Fibroblast of gingiva (primary cell): ENCODE measurements at places on chromosomes 5 and 9.

DNA sequence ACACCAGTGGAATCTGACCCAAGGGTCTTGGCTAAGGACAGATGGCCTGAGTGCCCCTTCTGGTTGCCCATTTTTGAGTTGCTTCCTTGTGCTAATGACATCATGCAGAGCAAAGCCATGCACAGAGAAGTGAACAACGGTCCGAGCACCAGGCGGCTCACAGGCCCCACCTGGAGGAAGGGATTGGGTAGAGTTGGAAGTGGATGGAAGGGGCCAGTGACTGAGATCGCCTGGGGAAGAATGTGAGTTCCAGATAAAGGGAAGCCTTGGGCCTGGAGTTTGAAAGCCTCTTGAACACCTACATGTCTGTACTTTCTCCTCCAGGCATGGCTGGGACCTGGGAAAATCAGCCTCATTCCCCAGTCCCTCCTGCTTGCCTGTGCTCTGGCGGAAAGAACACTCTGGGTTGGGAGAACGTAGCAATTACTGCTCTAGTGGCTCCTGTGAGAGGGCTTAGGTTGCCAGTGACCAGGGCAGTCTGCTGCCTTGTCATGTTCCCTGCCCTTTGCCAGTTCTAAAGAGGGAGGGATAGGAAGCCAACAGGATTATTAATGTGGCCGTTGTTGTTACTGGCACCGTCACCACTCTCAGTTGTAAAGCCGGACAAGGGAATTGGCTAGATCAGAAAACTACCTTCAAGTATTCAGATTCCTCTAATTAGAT is 62.5 kb upstream of the PTPN3 start:
- no peak for DNase-seq

DNA sequence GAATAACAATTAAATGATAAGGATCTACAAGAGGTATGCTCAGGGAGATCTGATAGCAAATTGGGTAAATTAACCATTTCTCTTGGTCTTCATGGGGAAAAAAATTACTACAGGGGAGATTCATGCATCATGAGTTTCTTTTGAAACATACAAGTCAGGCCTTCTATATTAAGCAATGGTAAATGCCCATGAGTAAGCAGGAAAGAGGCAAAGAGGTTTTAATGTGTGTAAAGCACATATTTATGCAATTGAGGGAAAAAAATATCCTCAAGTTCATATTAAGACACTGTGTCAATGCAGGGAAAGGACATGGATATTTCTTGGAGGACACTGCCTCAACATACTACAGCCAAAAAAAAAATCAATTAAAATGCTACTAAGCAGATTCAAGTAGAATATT is 73.4 kb upstream of the NR4A3 start:
- peak; percentile 57 for DNase-seq

- no peak for DNase-seq
Measured at GRCh38 chr5:14665949-14666348, 1.4 kb downstream of the OTULIN start.

- no peak for DNase-seq
Measured at GRCh38 chr5:31410089-31410488, 121.8 kb downstream of the DROSHA start.

DNA sequence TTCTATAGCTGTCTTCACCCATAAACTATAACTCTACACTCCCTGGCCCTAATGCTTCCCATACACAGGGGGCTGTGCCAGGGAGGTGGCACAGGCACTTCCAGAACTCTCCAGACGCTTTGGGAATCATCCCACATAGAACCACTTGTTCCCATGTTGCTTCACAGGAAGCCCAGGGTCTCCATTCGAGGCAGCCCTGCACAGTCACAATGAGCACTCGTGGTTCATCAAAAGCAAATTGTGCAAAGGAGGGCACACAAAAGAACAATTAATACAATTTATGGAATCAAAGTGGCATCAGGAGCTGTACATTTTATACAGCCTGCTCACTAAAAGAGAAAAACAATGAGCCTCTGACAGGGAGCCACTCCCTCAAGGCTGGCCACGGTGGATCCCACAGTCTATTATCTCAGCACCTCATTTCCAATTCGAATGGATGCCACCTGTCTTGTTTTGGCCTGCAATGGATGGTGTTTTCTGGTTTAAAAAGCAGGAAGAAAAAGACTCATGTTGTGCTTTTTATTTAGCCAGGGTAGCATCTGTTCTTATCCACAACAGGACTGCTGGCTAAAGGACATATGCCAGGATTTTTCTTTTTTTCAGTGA is 354.8 kb downstream of the ENC1 start:
- DNase-seq = no peak

- DNase-seq = no peak
Measured at GRCh38 chr5:143898916-143899591, 87.1 kb downstream of the HMHB1 start.

GRCh38 chr5:93594591-93595419 is 11.8 kb downstream of the NR2F1 start:
- DNase-seq = no peak

DNA sequence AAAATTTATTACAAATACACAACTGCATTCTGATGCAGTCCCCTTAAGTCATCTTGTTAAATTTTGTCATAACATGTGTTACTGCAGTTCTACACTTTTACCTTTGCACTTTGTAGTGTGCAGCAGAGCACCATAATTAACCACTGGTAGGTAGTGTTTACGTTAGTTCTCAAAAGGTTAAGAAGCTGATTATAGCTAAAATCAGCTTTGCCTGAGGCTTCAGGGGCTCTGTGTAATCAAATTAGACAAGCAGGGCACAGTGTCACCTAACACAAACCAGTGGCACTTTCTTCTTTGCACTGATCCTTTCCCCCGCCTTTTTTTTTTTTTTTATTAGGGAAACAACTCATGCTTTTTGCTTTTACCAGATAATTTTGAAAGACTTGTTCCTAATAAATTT is 26.1 kb downstream of the POU5F2 start:
- DNase-seq = no peak

DNA sequence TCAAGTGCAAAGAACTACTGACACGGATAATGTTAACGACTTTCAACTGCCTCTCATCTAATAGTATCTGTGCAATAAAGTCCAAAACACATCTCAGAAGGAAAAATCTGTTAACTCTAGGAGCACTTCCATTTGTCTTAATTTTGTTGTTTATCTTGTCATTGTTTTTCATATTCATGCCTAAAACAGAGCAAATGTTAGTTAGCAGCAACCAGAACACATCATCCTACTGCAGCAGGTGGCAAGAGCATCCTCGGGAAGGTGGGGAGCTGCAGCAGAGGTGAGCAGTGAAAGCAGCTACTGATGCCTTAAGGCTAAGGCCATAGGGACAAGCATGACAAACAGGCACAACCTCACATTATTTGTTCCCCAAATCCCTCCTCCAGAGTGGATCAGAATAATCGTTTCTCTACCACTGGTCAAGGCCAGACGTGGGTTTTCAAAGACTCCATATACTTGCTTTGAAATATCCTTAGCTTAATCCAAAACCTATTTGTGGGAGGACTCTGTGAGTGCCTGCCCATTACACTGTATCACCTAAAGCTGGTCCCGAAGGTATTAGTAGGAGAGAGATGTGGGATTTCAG is 1.0 kb downstream of the HMGCS1 start:
- no peak for DNase-seq

- DNase-seq = no peak
Measured at GRCh38 chr5:140223567-140223966, 48.6 kb downstream of the CYSTM1 start.

DNA sequence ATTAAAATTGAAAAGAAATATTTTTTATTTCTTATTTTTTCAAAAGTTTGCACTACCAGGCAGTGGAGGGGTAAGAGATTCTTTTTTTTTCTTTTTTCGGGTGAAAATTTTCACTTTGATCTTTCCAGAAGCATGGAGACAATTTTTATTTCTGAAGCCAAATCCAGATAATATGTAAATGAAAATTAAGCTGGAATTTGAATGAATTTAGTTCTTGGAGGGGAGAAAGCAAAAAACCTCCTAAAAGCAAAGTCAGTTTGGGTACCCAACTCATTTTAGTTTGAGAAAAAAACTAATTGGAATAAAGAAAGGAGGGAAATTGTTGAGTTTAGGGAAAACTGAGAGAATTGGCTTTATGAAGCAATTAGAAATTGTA is 872 bp downstream of the ZNF618 start:
- DNase-seq = no peak

- DNase-seq = no peak
Measured at GRCh38 chr5:58351190-58351589, 108.7 kb downstream of the PLK2 start.

- DNase-seq = no peak
Measured at GRCh38 chr5:164687391-164687790, 1182.0 kb downstream of the MAT2B start.

DNA sequence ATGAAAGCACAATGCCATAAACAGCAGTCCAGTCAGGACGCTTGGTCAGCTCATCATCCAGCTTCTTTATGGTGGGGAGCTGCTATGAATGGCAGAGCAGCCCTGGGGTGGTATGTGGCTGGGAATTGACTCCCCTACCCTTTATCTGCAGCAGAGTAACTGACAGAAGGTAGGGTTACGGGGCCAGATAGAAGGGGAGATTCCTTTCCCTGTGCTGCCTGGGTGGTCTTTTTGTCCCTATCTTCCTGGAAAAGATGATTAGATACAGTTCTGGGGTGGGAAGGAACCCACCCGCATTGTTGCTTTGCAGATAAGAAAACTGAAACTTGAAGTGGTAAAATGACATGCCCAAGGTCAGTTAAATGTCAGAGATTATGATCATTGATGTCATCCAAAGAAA is 405.5 kb downstream of the ARHGEF28 start:
- no peak for DNase-seq

GRCh38 chr5:153537207-153537606 is 46.7 kb downstream of the GRIA1 start:
- no peak for DNase-seq

DNA sequence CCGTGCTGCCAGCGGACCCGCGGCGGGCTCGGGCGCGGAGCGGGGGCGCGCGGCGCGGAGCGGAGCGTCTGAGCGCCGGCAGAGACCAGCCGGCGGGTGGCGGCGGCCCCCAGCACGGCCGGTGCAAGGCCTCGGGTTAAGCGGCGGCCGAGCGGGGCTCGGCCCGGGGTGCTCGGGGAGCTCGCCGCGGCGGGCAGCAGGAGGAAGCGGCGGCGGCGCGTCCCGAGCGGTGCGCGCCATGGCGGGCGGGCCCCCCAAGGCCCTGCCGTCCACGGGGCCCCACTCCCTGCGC is 150 bp downstream of the SNX30 start:
- no peak for DNase-seq

DNA sequence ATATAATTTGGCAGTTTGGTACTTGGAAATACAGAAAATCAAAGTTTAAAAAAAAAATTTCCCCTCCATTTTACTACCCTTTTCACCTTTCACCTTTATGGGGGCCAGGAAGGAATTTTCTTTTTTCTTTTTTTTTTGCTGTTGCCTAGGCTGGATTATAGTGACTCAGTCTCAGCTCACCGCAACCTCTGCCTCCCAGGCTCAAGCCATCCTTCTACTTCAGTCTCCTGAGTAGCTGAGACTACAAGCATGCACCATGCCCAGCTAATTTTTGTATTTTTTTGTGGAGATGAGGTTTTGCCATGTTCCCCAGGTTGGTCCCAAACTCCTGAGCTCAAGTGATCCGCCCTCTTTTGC is 9.1 kb downstream of the CHMP5 start:
- DNase-seq = no peak

GRCh38 chr5:38870595-38870994 is 24.8 kb downstream of the OSMR start:
- DNase-seq = no peak

DNA sequence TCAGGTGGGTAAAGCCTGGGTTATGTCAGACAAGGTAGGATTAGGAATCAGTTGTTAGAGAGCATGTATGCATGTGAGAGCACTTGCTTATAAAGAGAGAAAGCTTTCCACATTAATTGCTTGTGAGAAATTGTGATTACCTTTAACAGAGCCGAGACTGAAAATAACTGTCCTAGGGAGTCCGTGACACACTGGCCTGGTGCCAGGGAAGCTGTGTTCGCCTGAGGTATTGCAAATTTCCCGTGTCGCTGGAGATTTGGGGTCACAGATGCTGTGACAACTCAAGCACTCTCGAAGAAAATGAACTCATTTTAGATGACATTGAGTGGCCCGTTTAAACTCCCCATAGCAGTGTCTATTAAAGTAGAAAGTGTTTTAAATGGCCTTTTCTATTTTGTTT is 9.6 kb downstream of the SLC1A1 start:
- no peak for DNase-seq

DNA sequence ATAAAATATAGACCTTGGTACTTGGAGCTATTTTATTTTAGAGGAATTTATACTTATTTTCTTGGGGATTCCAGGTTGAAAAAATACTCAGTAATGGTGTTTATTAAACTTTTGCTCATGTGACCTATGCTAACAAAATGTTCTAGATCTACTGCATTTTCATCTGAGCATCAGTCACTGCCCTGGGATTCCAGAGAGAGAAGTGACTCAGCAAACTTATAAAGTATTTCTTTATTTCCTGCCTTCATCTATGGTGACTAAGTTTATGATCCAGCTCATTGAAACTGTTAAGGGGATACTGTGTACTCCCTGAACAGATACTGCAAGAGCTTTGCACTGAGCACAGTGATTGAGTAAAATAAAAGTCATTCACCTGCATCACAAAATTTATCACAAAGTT is 298.5 kb upstream of the CDH18 start:
- peak; percentile 16 for DNase-seq

DNA sequence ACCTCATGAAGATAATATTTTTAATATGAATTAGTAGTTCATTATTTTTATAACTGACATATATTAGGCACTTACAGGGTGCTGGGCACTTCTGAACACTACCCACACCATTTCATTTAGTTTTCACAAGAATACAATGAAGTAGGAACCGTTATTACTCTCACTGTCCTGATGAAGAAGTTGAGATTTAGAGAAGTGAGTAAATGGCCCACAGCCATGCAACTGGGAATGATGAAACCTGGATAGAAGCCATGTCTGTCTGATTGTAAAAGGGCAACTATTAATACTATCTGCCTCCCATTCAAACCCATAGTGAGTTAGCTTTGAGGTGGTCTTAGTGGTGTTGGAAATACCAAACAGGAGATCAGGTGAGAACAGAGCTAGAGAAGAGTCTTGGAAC is 29.6 kb upstream of the OTULINL start:
- DNase-seq = no peak

DNA sequence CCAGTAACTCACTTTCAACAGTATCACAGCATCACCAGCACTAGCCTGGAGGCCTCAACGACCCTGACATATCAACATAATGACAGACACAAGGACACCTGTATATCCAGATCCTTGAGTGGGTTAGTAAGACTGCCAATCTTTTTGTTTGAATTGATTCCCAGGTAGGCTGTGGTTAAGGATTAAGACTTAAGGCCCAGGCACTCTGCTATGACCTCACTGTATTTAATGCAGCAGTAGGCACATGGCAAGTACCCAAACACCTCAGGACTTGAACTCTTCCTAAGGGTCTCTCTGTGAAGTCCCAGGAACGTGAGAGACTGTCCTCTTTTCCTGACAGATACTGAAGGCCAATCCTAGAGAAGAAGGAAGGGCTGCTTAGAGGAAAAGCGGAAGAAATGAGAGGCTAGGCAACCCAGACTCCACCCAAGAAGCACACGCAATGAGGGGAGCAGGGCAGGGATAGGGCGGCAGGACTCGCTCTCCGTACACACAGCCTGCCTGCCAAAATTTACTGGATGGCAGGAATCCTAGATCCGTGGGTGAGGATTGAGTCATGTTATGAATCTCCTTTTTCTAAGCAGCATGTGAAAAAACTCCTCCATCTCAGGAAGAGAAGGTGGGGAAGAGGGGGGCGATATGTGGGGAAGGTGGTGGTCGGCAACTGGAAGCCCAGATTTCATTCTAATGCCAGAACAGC is 93.4 kb downstream of the SIL1 start:
- peak; percentile 92 for DNase-seq
